ENCODE measurements at places on chromosomes 6 and 20.
A peak's percentile ranks its signal among the peaks of the same experiment; 100 is the strongest.

DNA sequence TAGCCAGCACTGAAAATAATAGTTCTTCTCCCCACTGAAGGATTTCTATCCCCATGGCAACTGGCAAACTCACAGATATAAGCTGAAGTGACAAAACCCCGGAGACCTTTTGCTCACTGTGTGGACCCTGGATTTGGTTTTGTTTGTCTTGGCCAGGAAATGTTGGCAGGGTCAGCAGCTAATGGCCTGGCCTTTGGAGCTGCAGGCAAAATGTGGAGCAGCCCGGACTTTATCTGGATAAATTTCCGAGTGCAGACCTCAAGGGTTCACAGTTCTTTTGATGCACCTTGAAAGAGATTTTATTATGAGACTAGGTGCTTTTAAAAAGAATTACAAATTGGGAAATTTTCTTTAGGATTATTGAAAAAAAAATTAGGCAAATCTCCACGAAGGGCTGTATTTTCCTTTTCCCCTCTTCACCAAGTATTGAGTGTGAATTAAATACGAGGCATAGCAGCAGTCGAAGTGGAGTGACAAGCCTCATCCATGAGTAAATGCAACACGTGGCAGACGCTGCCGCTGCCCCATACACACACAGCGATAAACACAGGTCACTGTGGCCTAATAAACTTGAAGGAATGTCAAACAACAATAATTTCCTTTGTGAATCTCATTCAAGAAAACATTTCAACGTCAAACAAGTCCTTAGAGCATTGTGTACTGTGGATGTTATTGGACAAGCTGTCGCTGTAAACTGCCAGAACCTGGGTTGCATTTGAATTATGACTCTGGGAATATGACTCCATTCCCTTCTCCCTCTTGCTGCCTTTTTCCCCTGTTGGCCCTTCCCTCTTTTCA lies 35.1 kb upstream of the CCN6 start:
- DNase-seq = no peak

DNA sequence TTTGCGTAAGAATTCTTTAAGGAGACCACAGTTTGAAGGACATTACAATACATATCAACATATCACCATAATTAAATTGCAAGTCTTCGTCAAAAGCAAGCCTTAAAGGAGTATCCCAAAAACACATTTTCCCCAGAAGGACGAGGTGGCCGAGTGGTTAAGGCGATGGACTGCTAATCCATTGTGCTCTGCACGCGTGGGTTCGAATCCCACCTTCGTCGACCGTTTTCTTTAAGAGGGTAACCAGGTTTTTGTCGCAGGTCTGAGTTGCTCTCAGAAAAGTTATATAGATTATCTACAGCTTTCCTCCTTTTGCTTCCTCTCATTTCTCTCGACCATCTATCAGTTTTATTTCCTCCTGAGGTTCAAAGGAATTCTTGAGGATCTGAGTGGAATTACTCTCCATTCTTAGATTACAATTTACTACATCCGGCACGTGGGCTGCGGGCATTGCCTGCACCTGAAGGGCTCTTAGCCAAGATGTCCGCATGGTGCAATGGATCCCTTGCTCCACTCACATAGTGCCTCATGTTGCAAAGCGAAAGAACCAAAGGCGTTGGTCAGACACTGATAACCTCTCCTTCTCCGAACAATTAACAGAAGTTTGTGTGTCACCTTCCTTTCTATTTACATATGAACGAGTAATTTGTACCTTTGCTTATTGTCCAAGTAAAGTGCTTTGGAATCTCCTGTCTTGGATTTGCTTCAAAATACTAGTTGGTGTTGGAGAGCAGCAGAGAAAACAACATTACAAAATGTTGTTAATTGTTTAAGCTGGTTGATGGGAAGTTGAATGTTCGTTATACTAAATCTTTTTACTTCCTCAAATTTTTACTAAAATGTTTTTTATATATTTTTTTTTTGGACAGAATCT lies 14.0 kb downstream of the POM121L2 start:
- no peak for DNase-seq

DNA sequence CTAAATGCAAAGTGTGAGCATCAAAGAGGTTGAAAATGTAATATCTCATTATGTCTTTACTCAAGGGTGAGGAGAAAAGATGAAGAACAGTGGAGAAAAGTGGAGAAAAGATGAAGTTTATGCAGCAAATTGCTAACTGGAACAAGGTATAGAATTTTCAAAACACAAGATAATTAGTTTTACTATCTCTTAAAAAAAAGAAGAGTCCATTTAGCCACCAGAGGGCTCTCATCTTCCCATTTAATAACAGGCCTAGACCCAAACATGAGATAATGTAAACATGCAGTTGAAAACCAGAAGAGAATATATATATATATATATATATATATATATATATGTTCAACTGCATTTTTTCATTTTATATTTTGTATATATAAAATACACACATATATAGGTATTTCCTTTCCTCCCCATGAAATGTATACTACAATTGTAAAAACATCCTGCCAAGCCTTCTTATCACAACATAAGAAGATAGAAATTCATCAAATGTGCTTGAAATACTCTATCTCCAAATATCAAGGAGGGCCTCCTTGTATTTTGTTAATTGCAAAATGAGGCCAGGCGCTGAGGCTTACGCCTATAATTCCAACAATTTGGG lies 78.4 kb downstream of the ADTRP start:
- DNase-seq = no peak

- no peak for DNase-seq
Observed at GRCh38 chr20:10649797-10650160, 24.0 kb downstream of the JAG1 start.

DNA sequence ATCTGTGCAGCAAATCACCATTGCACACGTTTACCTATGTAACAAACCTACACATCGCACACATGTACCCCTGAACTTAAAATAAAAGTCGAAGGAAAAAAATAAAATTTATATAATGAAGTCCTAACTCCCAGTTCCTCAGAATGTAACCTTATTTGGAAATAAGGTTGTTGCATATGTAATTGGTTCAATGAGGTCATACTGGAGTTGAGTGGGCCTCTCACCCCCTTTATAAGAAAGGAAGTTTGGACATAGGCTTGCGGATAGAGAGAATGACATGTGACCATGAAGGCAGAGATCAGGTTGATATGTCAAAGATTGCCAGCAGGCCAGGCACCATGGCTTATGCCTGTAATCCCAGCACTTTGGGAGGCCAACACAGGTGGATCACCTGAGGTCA lies 16.1 kb upstream of the ZBTB22 start:
- DNase-seq = no peak

GRCh38 chr6:138654715-138655634 lies 118.6 kb upstream of the CCDC28A start:
- no peak for DNase-seq

GRCh38 chr20:33086052-33086722 lies 6.7 kb downstream of the BPIFB4 start:
- DNase-seq = no peak

- no peak for DNase-seq
Observed at GRCh38 chr6:107535626-107536025, 45.7 kb downstream of the SOBP start.

DNA sequence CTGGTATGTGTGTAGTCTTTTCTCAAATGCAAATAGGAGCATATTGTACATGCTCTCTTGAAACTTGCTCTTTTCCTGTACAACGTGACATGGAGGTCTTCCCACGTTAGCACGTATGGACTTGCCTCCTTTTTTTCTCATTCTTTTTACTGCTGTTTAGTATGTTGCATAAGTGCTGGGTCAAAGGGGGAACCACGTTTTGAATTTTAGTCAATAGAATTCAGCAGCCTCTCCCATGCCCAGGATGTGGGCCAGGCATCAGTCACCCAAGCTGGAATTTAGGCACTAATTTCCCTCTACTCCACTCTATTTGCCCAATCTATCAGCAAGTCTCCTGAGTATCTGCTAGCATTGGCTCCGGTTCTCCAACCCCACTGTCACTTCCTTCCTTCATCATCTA lies 41.5 kb upstream of the RNF24 start:
- DNase-seq = no peak

DNA sequence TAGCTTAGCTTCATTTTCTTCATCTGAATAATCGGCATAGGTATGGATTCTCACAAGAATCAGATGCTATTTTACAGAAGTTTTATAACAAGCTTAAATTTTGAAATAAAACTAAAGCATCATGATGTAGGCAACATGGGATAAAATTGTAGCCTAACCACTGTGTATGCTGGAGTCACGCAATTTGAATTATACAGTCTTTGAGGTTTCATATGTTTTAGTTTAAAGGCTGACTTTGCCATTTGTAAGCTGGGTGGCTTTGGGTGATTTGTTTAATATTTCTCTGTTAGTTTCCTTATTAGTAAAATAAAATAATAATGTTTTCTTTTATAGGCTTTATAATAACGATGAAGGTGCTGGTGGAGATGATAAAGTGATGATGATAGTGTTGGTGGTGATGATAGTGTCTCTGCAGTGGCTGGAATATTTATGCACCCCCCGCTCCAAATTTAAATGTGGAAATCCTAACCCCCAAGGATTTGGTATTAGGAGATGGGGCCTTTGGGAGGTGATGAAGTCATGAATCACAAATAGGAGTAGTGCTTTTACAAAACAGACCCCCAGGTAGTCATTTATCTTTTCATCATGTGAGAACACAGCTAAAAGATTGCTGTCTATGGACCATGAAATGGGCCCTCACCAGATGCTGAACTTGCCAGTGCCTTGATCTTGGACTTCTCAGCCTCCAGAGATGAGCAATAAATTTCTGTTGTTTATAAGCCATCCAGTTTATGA lies 42.0 kb downstream of the DOK5 start:
- DNase-seq = no peak

DNA sequence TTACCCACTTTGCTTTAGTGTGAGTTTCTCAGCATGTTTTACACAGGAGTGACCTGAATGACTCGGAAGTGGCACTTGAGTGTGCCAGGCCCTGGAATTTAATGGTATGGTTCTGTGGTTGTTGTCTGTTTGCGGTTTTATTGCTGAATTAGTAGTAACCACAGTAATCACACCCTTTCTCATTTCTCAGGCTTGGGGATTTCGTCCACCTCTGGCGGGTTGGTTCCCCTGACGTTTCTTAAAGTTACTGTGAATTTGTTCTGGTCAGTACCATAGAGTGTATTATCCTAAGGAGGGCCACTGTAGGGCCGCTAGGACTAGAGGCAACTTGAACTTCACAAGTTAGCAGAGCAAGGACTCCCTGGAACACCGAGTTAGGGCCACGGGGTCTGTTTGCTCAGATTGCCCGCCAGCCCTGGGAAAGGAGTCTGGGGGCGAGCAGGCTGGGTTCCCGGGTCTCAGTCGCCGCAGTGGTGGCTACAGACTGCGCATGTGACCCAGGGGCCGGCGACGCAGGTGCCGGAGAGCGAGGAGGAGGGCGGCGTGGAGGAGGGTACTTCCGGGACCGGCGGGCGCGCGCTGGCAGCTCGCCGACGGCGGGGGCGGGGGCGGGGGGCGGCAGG lies 546 bp upstream of the KLHL32 start:
- DNase-seq = no peak

- no peak for DNase-seq
Observed at GRCh38 chr20:53077373-53078205, 105.4 kb downstream of the TSHZ2 start.

DNA sequence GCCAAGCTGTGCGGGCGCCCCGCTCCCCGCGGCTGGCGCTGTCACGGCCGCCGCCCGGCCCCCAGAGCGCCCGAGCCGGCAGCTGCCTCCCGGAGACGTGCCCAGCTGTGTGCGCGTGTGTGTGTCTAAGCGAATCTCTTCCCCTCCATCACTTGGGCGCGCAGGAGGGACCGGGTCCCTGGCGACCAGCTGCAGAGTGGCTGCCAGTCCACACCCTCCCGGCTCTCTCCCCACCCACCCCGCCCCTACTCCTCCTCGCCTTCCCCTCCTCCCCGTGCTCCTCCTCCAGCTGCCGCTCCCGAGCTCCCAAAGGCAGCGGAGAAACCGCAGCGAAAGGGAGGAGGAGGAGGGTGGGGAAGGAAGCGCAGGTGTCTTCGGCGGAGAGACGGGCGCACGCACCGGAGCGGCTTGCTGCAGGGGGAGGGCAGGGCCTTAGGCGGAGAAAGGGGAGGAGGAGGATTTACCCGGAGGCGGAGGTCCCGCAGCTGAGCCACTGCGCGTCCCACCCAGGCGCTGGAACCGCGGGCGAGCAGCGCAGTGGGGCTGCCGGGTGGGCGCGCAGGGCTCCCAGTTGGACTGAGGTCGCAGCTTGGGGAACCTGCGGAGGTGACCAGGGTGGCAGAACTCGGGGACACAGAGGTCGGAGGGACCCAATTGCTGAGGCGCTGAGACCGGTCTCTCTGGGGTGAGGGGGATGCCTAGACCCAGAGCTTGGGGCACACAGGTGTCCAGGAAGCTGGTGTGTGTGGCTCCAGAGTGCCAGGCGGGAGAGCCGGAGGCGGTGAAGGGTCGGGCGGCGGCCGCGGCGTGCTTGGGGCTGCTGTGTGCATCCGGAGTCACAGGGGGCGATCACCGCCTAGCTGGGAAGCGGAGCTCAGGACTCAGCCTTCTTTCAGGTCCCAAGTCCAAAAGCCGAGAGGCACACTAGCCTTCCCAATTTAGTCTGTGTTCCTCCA lies at the start of gene HS3ST5:
HS3ST5 (minus strand) TSS at position 198 of the 956 bp plus-strand sequence. CDS start 280,178 bp downstream, outside the sequence.
- DNase-seq = peak; percentile 62

GRCh38 chr6:163397326-163397725 lies 17.2 kb upstream of the QKI start:
- DNase-seq = no peak

DNA sequence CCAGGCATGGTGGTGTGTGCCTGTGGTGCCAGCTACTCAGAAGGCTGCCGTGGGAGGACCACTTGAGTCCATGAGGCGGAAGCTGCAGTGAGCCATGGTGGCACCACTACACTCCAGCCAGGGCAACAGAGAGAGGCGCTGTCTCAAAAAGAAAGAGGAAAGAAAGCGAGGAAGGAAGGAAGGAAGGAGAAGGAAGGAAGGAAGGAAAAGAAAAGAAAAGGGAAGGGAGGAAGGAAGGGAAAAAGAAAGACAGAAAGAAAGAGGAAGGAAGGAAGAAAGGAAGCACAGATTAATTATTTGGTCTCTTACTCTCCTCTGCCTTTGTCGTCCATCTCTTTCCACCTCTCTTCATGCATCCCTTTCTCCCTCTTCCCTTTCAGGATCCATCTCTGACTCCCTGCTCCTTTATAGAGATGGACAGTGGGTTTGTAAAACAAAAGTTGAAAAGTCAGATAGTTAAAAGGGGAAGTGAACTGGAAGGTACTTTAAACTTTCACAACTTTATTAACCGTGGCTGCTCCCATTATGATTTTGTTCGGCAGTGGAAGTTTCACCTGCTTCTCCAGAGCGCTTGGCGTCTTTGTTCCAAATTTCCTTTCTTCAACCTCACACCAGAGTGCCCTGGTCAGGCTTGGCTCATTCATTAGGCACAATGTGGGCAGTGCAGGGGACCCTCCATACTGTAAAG lies 1.5 kb downstream of the HLA-DQA1 start:
- DNase-seq = no peak

DNA sequence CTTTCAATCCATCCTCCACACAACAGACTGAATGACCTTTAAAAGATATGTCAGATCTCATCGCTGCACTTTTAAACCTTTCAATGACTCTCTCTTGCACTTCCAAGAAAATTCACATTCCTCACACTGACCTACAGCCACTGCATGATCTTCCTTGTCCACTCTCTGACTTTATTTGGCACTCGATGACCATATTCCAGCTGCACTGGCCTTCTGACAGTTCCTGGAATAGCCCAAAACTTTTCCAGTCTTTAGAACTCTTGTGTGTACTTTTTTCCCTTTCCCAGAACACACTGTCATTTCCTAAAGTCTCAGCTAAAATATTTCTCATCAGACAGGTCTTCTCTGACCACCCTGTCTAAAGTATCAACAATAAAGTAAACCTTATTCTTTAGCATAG lies 174.6 kb downstream of the ADGRG6 start:
- DNase-seq = no peak

- DNase-seq = no peak
Observed at GRCh38 chr20:37565134-37565811, 37.6 kb upstream of the BLCAP start.

Data from dorsolateral prefrontal cortex (tissue), 122 donors.